ENCODE measurements at places on chromosomes 5 and 9.

DNA sequence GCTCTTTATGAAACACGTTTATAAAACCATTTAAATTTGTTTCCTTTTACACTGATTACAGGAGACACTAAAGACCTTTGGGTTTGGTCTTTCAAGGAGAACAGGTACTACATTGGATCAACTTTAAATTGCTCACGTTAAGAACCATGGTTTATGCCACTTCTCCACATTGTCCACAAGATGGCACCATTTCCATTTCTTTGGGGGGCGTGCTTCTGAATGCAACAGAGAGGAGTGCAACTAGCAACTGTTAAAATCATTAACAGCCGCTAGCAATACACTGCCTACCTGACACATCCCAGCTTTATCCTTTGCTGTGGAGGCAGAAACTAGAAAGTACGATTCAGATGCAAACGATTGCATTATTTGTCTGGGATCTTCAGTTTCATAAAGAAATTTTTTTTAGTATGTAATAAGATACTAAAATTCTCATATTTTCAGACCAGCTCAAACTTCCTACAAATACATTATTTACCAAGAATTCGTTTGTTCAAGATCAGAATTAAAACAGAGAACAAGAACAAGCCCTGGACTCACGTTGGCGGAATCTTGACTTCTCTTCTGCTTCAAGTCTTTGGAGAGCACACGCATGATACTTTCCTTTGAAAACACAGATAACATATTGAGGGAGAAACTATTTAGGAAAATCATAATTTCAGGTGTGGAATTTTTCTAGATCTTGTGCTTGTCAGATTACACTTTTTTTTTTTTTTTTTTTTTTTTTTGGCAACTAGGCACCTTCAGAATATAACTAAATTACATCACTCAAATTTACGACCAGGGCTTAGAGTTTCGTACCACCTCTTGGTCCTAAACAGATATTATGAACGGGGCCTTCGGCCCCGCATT lies 702 bp downstream of the CDC20B start:
- peak; percentile 22 for DNase-seq

GRCh38 chr9:17876687-17877086 lies 297.8 kb downstream of the SH3GL2 start:
- DNase-seq, result no peak

GRCh38 chr9:97501972-97502221 lies 431 bp downstream of the TMOD1 start:
- DNase-seq, result no peak

DNA sequence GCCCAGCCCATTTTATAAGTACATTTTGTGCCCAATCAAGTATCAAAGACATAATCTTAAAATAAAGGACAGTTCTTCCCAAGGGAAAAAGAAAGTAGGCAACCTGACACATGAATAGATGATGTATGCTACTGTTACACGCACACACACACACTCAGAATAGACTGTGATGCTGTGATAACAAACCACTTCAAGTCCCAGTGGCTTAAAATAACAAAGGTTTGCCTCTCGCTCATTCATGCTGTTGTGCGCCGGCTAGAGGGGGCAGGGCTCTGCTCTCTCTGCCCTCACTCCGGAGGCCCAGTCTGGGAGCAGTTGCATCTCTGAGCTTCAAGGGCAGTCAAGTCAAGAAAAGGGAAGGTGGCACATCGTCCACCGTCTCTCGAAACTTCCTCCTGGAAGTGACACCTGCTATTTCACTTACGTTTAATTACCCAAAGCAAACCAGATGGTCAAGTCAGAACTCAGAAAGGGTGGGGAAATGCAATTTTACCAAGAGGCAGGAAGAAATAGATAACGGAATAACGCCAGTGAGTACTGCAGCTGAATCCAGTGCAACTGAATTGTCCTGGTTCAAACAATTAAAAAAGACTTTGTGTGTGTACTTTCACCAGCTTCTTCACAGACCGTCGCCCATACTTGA lies 43.3 kb downstream of the ANKRD33B start:
- DNase-seq, result no peak

- DNase-seq, result no peak
Observed at GRCh38 chr9:133779516-133780403, 41.6 kb upstream of the SARDH start.

GRCh38 chr5:32489791-32490562 lies 45.4 kb upstream of the ZFR start:
- DNase-seq, result peak; percentile 48

- DNase-seq, result no peak
Observed at GRCh38 chr5:168939887-168940544, 360.8 kb upstream of the PANK3 start.

DNA sequence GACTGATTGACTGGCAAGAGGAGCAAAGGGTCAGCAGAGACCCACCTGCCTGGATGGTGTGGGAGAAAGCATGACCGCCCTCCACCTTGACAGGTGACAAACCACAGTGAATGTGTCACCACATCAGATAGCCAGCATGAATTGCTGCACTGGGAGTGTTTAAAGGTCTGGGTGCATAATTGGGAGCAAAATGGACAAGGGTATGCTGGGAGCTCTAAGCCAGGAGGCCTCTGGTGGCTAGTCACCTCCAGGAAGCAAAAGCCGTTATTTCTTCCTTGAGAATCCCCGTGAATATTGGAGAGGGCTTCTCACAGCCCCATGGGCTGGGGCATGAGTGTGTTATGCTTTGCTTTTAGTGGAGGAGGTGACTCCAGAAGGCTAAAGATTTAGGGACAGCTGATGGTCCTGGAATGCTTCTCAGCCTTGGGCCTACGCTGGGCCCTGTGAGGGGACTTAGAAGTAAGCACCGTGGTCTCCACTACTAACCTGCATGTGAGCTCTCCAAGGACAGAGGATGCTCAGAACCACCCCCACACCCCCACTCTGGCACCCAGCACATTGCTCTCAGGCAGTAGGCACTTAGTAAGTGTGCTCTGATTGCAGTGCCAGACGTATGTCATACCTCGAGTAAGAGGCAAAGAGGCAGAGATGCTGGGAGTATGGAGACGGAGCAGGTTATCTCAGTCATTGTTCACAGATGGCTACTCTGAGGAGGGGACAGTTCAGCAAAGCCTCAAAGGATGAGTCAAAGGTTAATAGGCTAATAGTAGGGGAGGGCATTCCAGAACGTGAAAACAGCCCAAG lies 9.1 kb upstream of the IRF1 start:
- no peak for DNase-seq

DNA sequence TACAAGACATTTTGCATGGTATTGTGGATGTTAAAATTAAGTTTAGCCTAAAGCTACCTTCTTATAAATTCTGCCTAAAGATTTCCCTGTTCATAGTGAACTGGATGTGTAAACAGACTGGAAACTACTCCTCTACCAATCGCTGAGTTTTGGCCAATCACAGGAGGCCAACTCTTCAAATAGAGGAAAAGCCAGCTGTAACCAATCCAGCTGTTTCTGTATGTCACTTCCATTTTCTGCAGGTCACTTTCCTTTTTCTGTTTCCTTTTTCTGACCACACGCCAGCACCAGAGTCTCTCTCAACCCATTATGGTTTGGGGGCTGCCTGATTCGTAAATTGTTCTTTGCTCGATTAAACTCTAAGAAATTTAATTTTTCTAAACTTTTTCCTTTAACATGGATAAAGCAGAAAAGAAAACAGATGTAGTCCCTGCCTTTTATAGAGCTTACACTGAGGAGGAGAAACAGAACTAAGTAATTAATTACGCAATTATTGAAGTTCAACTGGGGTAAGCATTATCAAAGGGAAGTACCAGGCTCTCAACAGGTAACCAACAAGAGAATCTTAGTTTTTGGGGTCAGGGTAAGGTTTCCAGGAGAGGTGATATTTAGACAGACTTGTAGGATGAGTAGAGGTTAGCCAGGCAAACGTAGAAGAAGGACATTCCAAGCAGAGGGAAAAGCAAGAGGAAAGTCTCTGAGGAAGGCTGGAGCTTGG lies 27.7 kb downstream of the RANBP3L start:
- DNase-seq, result no peak

- DNase-seq, result no peak
Observed at GRCh38 chr5:28807195-28807729, 1768.9 kb upstream of the CDH9 start.

DNA sequence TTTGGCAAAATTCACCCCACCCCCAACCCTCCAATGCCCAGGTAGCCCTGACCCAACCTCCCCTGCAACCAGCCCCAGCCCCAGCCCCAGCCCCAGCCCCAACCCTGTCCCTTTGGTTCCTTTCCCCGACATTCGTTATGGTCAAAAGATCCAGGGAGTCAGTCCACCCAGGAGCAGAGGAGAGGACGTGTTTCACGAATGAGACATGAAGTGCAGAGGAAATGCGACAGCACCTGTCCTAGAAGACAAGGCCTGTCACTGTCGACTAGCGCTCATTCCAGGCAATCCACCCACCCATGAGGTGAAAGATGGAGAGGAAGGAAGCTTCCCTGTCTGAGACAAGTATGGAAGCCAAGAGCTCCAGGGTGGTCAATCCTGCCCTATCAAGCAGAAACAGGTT lies 485.0 kb downstream of the SPATA31A7 start:
- no peak for DNase-seq

GRCh38 chr9:38761999-38762398 lies 42.1 kb upstream of the FAM240B start:
- DNase-seq, result no peak

GRCh38 chr9:14243514-14244042 lies 70.4 kb downstream of the NFIB start:
- DNase-seq, result no peak

DNA sequence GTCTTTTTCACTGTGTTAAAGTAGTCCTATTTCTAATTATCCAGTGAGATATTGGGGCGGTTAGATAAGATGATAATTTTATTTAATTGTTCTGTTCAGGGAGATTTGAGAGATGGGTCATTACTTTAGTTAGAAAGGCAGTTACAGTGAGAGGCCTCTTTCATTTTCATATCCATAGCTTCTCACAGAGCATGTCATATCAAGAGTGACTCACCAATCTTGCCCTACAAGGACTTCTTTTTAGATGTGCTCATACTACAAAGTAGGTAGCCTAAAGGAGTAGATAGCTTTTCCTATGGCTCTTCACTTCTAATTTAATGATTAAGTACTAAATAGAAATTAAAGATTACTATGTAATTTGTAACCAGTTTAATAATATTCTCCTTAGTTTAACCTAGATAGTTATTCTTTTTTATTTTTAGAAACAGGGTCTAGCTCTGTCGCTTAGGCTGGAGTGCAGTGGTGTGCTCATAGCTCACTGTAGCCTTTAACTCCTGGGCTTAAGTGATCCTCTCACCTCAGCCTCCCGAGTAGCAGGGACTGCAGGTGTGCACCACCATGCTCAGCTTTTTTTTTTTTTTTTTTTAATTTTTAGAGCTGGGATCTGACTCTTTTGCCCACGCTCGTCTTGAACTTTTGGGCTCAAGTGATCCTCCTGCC lies 71.0 kb downstream of the FER start:
- no peak for DNase-seq

- no peak for DNase-seq
Observed at GRCh38 chr9:116647515-116647809, 39.6 kb upstream of the TRIM32 start.

DNA sequence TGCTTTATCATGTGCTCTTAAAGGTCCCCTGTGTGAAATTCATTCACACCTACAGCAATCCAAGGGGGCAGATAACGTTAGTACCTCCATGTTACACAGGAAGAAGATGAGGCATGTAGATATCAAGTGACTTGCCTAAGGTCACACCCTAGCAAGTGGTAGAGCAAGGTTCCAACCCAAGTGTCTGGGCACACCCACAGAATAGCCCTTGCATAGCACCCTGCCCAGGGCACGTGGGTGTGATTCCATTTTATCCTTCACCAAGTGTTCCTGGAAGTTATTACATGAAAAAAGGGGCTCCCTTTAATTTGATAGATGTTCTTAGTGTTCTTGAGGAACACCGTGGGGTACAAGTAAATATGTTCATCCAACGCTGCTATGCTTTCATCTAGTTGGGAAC lies 4.9 kb downstream of the TMEM171 start:
- no peak for DNase-seq

- DNase-seq, result no peak
Observed at GRCh38 chr9:28853477-28853876, 1280.2 kb upstream of the C9orf72 start.
